ENCODE measurements at places on chromosomes 2 and 18. TPM values are rescaled to one million over a fixed set of nuclear protein-coding genes. Genes with fewer than 3 reads are reported as not detected.

Gene RAX
- not detected for total RNA-seq

GRCh38 chr18:48548011-48548771 lies 9.4 kb downstream of the CTIF start:
- DNase-seq: peak; percentile 63

- peak; percentile 46 for DNase-seq
Observed at GRCh38 chr2:65630643-65631042, 198.2 kb upstream of the SPRED2 start.

DNA sequence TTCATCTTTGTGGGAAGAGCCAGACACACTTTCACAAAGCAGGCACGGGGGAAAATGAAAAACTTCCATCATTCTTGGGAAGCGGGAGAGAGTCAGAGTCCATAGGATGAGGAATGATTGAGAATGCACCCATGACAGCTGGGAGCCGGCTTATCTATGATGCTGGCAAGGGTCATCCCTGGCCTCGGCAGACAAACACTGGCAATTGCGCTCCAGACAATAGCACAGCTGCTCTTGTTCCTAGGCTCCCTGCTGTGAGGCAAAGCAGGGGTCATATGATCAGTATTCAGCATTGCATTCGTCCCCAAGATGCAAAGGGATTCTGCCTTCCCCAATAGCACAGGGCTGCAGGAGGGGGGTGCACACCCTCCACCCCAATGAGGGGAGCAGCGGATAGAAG lies 33.0 kb downstream of the CYRIA start:
- DNase-seq: no peak

DNA sequence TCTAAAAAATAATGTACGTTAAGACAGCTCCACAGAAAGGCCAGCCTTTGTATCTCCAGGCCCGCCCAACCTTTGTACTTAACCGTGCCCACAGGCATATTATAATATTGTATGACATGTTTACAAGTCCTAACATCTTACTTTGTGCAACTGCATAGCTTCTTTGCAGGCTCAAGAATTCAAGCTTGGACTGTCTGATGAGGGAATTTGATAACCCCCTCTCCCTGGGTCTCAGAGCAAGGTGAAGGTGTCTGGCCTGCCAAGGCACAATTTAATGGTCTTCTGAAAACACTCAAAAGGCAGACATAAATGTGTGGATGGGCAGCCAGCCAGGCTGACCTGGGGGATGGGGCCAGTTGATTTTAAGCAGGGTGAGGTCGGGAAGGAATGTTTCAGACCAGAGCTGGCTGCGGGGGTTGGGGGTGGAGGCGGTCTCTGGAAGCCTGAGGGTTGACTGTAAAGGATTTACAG lies 732.7 kb upstream of the FANCL start:
- peak; percentile 20 for DNase-seq
